ENCODE measurements at places on chromosomes 2 and 18.

- DNase-seq: peak; percentile 7
These were observed 70.7 kb upstream of the BCL2L11 start for GRCh38 chr2:111049792-111050640.

DNA sequence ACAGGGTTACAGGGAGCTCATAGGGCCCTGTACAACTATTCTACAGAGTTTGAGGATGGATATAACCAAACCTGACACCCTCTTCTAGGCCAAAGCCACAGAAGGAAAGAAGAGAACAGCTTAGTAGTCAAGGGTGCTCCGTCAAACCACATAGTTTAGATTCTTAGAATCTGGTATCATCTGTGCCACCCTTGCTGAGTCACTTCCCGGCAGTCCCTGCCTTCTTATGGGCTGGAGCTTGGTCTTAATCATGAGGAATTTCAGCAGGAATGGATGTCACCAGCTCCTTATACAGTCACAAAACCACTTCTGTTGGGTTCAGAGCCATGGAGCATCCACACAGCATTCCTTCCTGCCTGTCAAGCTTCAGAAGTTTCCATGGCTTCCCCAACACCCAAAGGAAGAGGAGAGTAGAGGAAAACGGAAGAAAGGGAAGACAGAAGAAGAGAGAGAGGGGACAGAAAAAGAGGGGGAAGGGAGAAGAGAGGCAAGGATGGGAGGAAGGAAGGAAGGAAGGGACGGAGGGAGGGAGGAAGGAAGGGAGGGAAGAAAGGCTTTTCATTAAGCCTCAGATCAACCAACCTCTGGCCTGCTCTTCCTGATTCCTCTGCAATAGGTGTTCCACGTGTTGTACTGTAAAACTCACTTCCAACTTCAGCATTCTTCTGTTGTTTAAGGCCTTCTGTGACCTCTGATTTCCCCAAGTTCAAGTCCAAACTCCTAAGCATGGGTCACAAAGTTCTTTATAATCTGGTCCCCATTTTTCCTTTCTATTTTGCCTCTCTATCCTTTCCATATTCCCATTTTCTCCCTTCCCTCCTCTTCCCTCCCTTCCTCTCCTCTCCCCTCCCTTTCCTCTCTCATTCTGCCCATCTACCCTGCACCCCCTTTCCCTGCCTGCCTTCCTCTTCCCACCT is 246.1 kb upstream of the TNP1 start:
- DNase-seq: peak; percentile 92

DNA sequence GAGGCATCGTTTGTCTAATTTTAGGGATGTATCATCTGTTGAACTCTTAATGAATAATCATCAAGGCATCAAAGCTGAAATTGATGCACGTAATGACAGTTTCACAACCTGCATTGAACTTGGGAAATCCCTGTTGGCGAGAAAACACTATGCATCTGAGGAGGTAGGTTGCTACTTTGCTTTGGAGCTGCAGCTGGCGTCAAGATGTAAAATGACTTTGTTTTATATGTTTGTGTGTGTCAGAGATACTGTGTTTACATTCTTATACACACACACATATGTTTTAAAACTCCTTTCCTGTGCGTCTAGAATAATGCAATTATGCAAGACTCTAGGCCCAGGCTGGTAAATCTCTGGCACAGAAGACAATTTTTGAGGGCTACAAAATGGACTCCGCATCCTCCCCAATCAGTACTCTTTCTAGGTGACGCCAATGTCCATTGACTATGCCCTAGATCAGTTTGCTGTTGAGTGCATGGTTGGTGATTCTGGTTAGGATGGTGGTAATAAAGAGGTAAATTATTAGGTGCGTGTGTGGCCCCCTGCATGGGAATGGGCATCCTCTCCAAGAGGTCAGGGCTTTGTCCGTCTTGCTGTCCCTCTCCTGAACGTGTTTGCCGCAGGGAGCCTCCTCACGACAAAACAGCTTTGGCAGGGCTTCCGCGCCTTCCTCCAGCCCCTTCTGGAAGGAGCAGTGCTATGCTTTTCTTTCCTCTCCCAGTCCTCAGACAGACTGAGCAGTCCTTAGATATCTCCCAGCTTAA is 68.2 kb upstream of the EML6 start:
- DNase-seq: no peak

DNA sequence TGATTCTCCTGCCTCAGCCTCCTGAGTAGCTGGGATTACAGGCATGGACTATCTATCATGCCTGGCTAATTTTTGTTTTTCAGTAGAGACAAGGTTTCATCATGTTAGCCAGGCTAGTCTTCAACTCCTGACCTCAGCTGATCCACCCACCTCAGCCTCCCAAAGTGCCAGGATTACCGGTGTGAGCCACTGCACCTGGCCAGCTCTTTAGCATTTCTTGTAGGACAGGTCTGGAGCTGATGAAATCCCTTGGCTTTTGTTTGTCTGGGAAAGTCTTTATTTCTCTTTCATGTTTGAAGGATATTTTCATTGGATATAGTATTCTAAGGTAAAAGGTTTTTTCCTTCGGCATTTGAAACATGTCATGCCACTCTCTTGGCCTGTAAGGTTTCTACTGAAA is 20.2 kb downstream of the VPS54 start:
- no peak for DNase-seq

DNA sequence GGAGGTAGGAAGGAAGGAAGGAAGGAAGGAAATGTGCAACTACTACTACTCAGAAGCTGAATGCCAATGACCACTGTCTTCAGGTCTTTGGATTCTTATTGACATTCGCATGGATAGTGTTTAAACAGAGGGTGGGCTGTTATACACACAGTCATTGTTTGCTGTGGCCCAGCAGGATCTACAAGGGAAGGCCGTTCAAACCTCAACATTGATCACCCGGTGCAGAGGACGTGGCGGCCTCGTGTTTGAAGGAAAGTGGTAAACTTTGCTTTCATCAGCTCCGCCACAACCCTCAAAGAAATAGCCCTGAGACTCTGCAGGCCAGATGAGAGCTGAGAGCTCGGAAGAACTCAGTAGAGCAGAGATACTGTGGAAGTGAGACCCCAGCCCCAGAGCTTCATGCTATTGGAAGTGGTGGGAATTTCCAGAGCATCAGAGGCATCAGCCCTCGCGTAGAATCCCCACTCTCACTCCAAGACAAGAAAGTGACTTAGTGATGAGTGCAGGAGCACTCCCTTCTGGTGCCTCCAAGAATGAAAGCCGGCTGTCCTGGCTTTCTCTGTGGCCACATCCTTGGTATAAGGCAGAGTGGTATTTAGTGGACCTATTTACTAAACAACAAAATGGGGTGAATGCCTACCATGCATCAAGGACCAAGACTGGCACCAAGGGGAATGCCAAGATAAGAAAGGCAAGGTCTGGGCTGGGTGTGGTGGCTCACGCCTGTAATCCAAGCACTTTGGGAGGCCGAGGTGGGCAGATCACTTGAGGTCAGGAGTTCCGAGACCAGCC is 10.1 kb upstream of the ROCK2 start:
- DNase-seq: no peak

- peak; percentile 98 for DNase-seq
These were observed 59.8 kb upstream of the PELI1 start for GRCh38 chr2:64203858-64204632.

DNA sequence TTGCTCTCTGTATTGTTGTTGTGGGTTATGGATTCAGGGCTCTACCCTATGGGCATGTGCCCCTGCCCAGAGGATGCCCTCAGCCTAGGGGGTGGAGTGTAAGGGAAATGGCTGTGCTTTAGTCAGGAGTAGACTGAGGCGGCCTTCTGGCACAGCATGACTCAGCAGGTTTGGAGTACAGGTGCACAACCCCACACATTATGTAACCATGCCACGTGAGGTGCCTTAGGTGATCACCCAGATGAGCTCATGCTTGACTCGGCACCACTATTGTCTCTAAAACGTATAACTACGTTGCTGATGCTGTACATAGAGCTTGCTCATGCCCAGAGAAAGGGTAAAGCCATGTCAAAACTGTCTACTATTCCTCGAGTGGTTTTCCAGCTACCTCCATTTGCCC is 48.3 kb upstream of the ZC3H15 start:
- no peak for DNase-seq

GRCh38 chr2:219386532-219387280 is 1.0 kb downstream of the DNPEP start:
- DNase-seq: no peak

DNA sequence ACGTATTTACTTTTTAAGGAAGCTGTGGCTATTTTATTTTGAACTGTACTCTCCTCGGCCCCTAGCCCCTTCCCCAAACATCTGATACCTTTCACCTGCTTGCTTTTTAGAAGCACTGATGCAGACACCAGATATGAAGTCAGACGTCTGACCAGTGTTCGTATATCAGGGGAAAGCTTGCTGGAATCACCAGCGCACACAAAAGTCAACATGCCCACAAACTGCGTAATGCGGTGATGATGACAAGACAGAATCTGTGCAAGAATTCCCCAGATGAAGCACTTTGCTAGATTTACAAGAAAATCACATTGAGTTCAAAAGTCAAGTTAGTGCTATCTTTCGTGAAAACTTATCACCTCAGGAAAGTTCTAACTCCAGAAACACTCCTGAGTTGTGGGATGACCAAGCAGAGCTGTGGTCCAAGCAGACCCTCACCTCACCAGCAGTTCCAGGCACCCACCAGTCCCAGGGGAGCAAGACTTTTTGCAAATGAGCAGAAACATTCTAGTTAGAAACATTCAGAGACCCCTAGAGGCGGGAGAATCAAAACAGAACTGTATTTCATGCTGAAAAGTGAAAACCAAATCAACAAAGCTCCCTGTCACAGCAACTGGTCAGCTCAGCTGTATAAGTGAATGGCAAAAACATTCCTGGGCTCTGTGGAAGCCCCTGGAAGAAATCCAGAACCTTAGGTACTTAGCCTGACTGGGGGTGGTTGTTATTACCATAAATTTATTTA is 55.7 kb downstream of the INO80C start:
- DNase-seq: no peak

GRCh38 chr18:50715919-50716318 is 103.9 kb downstream of the MRO start:
- no peak for DNase-seq

DNA sequence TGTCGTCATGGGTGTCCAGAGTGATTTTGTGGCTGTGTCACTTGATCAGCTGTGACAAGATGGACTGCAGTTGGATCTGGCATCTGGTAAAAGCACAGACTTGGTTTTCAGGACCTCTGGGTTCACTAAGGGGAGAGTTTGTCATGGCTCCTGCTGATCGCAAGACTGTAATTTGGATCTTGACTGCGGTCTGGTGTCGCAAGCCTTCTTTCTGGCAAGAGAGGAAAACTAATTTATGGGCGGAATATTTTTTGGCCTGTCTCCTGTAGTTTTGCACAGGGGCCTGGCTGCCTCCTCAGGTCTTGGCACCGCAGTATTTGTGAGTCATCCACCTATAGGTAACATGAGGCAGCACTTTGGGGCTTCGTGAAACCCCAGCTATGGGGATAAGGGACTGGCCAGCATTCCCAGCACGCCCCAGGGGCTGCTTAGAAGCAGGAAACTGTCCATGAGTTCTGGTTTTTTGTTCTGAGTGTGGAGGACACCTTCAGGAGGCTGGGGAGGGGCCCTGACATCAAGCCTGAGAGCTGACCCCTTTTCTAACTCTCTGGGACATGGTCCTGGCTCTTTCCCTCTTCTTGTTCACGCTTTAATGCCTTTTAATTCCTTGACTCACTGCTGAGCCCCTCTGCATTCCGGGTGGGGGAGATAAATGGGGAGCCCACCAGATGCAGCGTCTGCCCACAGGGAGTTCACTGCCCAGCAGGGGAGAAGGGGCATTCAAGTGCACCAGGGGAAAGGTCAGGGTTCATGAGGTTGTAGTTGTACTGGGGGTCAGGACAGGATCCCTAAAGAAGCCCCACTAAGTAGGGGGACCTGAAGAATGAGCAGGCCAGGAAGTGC is 12.2 kb downstream of the SH3BP4 start:
- DNase-seq: peak; percentile 68

DNA sequence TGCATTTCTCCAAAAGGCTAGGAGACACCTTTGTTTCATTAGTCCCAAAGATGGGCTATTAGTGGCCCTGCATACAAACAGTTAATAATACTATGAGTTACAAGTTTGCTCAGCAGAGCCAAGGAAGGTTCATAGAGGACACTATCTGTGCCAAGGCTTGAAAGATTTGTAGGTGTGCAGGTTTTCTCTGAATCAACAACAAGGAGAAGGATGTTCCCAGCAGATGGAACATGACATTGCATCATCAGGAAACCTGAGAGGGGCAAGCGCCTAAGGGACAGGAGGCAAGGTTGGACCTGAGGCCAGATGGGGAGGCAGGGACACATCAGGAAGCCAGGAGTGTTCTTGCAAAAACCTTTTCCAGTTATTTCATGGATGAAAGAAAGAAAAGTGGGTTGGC is 35.4 kb upstream of the STK17B start:
- DNase-seq: no peak

DNA sequence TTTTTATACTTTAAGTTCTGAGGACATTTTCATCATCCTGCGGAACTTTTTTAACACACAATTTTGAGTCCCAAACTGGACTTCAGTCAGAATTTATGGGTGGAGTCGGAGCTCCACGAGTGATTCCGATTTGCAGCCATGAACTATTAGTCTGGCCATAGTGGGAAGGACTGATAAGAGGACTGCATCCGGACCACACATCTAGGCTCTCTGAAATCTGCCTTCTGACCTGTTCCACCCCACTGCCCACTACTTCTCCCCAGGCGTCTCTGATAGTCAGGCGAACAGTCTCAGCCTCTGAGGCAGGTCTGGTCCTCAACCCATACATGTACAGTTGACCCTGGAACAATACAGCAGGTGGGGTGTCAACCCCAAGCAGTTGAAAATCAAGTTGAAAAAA is 5.2 kb downstream of the MRPL35 start:
- DNase-seq: no peak

DNA sequence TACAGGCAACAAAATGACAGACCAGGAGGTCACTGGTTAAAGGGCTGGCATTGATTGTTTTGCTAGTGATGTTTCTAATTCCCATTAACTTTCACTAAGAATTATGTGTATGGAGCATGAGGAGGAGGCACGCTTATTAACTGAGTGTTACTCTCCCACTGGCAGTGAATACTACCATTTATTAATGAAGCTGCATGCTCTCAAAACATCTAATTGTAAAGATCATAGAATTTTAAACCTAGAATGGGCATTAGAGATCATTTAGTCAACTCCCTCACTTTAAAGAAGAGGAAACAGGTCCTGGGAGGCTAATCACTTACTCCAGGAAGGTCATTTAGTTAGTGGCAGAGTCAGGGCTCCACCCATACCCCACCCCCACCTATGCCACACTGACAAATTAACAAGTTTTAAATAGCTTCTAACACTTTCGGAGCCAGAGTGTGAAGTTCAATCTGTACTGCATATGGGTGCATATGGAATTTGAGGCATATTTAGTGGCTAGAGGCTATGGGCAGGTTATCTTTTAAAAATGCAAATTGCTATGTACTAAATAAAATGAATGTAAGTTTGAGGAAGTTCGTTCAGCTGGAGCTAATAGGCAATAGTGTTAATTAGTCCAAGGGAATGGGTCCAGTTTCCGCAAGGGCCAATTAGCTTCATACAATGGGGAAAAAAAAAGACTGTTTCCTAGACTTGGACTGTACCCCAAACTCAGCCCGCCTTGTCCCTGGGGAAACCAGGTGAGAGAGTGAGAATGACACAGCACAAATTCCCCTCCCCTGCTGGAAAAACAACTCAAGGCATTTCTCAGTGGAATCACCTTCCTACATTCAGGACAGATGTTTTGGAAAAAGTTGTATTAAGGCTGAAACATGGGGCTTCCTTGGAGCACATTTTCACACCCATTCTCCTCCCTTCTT is 178.8 kb downstream of the ICOS start:
- DNase-seq: no peak
